NCI-H1092 treated with DMSO at 0.1 percent for 48 hours (cell line): ENCODE measurements at places on chromosomes 3 and 15.

- no peak for DNase-seq
Measured at GRCh38 chr15:74170071-74170844, 3.3 kb upstream of the ISLR start.

GRCh38 chr15:31461375-31461774 is 134.7 kb downstream of the KLF13 start:
- DNase-seq = no peak

DNA sequence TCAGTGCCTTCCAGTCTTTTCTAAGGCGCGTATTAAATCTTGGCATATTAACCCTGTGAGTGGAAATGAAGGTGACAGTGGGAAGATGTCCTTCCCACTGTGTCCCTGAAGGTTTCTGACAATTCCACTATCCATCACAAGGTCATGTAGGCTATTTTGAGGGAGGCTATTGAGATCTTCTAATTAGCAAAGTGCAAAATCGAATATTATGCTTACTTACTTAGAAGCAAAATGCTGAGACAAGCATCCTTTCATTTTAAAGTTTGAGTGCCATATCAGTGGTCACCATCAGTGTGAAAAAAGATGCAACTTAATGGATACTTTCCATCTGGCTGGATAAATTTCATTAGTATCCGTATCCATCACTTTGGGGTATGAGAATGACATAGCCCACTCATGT is 77.6 kb downstream of the COL6A5 start:
- DNase-seq = no peak

DNA sequence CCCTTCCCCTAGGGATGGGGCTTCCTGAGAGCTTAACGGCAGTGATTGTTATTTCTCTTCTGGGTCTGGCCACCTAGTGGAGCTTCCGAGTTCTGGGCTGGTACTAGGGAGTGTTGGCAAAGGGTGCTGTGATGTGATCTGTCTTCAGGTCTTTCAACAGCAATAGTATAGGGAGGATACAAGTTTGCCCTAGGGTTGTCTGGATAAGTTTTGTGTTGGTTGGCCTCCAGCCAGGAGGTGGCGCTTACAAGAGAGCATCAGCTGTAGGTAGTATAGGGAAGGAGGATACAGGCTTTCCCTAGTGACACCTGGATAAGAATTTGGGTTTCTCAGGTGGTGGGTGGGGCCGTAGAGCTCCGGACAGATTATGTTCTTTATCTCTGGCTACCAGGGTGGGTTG is 19.2 kb upstream of the CPOX start:
- DNase-seq = no peak

GRCh38 chr15:88649753-88650551 is 11.1 kb downstream of the ISG20 start:
- no peak for DNase-seq
